Fibroblast of upper back skin (primary cell): ENCODE measurements at places on chromosomes 7 and 10.

DNA sequence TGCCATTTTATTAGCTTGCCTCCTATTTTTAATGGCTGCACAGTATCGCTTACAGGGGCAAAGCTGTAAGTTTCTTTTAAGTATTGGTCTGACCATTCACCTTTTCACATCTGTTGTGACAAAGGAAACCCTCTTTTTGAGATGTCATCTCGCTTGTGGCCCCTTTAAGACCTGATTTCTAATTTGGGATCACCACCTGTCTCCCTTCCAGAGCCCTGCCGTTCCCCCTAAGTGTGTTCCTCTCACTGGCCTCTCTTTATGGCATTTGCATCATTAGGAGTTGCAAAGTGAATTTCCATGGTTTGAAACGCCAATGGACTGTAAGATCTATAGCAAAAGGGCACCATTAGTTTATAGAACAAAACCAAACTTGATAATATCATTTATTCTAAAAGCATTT lies 1.4 kb downstream of the EPDR1 start:
- no peak for DNase-seq

DNA sequence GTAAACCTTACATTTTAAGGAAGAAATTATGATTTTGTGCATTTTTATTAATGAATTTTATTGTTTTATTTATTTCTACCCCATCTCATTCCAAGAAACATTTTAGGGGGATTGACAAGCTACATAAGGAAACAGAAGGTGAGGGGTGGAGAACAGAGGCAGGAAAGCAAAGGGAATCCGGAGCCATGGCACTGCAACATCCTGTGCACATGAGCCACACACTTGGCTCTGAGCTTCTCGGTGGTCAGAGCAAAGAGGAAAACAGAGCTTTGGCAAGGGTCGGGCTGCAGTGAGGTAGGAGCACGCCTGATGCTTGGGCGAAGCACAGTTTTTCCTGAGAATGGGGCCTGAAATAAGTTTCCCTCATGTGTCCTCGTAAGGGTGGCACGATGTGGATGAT lies 68.9 kb downstream of the COL13A1 start:
- no peak for DNase-seq

DNA sequence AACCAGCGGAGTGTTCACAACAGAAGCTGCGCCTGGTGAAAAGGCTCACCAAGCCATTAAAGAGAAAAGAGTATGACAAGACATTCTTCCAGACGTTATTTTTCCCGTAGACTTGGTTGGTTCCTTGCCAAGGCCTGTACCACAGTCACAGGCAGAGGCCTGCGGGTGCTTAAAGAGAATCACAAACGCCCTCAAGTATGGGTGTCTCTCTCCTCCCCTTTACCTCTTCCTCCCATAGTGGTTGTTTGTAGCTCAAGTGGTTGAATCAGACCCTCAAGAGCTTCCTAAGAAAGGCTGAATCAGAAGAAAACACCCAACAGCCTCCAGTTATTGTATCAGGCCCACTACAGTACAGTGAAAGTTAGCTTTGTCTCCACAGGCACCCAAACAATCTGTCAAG lies 169.0 kb downstream of the CREB5 start:
- no peak for DNase-seq

- no peak for DNase-seq
These were observed 77.0 kb upstream of the INHBA start for GRCh38 chr7:41779918-41780317.

- no peak for DNase-seq
These were observed 35.4 kb downstream of the KIAA1549 start for GRCh38 chr7:138945821-138946220.

GRCh38 chr7:26658389-26659084 lies 205.9 kb downstream of the SKAP2 start:
- DNase-seq, result no peak

- DNase-seq, result peak; percentile 62
These were observed 40.5 kb downstream of the PRSS2 start for GRCh38 chr7:142811154-142811737.

- DNase-seq, result no peak
These were observed 17.3 kb downstream of the FAM107B start for GRCh38 chr10:14757394-14757793.

DNA sequence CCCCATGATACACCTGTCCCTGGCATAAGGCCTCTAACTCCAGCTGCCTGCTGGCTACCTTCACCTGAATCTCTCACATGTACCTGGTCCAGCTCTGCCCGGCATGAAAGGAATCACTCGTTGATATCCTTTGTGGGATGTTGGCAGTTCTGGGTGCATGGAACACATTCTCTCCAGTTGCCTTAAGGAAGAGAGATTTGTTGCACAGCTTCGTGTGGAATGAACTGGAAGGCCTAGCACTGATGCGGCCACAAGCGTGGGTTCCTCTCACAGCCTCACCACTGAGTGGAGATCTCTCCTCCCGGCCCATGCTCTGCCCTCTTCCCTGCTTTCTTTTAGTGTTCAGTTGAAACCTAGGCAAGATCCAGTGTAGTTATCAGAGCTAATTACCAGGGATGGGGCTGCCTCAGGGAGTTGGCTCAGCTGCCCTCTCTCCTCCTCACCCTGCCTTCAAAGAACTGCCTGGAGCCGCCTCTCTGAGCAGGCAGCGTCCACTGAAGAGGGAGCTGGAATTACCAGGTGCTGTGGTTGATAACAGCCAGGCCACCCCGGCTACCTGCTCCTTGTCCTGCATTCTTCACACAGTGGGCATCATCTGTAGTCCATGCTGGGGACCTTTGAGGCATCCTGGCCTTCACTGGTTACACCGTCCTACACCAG lies 194.3 kb downstream of the CCDC3 start:
- no peak for DNase-seq

GRCh38 chr10:33986515-33986914 lies 652.0 kb upstream of the NRP1 start:
- DNase-seq, result no peak

GRCh38 chr7:97075928-97076327 lies 41.6 kb upstream of the SDHAF3 start:
- no peak for DNase-seq

- DNase-seq, result no peak
These were observed 296.9 kb downstream of the ETV1 start for GRCh38 chr7:13692548-13692947.

- DNase-seq, result no peak
These were observed 97.9 kb downstream of the EMX2 start for GRCh38 chr10:117640406-117640805.

DNA sequence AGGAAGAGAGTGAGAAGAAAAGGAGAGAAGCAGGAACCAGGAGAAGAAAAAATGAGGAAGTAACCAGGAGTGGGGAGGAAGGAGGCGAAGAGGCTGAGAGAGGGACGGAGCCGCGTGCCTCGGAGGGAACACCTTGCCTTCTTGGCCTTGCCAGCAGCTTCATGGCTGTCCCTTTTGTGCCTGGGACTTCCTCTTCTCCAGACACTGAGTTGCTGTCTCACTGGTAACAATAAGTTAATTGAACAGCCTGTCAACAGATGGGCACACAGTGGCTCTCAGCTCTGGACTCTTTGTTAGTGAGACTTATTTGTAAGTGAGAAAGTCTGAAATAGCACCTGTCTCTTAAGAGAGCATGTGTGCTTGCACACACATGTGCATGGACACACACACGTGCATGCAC lies 83.2 kb downstream of the GATA3 start:
- no peak for DNase-seq

- DNase-seq, result peak; percentile 63
These were observed 114.6 kb upstream of the SFMBT2 start for GRCh38 chr10:7525314-7526016.

- DNase-seq, result no peak
These were observed 110.3 kb downstream of the ADRA2A start for GRCh38 chr10:111187096-111187495.

- DNase-seq, result no peak
These were observed 482 bp upstream of the CLDN12 start for GRCh38 chr7:90402785-90403173.

- DNase-seq, result peak; percentile 75
These were observed at the start of gene ZNF487 for GRCh38 chr10:43436291-43437140. ZNF487 (plus strand) TSS chr10:43437111; CDS start chr10:43475814, 38,703 bp downstream.

DNA sequence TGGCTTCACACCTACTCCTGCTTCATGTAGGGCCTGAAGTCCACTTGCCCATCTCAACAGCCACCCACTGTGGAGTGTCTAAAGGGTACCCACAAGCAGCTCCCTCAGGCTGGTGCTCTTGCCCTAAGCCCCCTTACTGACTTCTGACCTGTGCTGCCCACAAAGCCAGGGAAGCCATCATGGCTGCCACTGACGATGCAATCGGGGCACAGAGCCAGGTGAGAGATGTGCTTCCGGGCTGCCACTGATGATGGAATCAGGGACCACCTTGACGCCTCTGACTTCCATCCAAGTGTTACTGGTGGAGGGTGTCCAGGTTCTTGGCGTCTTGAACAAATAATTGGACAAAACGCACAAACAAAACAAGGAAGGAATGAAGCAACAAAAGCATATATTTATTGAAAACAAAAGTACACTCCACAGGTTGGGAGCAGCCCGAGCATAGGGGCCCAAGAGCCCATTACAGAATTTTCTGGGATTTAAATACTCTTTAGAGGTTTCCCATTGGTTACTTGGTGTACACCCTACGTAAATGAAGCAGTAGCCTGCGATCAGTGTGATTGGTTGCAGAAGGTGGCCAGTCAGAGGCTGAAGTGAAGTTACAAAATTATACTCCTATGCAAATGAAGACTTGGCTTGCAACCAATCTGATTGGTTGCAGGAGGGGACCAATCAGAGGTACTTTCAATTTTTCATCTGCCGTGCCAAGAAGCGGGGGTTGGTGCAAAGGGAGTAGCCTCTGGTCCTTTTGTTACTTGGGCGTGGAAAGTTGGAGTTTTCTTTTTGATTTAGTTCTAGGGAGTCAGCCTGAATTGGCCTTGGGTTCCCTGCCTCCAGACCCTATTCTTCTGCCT lies 4.5 kb downstream of the CPA2 start:
- peak; percentile 31 for DNase-seq

DNA sequence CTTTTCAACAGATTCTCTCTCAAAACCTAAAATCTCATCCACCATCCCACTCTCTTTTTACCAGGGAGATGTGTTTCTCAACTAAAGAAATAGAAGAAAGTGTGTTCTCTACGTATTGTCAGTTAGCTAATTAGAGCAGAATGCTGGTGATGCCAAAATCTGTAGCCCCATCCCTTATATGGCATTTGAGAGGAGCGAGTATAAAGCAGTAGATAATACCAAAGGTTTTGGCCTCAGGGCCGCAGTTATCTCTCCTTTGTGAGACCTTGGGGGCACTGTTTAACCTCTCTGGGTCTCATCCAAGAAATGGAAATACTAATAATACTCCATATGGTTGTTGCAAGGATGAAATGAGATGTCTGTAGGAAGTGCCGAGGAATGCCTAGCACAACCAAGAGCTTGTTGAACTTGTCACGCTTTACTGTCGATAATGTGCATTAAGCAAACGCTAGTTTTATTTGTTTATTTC lies 456 bp upstream of the DLD start:
- DNase-seq, result peak; percentile 3

GRCh38 chr10:126919426-126919825 lies 14.2 kb downstream of the DOCK1 start:
- no peak for DNase-seq

DNA sequence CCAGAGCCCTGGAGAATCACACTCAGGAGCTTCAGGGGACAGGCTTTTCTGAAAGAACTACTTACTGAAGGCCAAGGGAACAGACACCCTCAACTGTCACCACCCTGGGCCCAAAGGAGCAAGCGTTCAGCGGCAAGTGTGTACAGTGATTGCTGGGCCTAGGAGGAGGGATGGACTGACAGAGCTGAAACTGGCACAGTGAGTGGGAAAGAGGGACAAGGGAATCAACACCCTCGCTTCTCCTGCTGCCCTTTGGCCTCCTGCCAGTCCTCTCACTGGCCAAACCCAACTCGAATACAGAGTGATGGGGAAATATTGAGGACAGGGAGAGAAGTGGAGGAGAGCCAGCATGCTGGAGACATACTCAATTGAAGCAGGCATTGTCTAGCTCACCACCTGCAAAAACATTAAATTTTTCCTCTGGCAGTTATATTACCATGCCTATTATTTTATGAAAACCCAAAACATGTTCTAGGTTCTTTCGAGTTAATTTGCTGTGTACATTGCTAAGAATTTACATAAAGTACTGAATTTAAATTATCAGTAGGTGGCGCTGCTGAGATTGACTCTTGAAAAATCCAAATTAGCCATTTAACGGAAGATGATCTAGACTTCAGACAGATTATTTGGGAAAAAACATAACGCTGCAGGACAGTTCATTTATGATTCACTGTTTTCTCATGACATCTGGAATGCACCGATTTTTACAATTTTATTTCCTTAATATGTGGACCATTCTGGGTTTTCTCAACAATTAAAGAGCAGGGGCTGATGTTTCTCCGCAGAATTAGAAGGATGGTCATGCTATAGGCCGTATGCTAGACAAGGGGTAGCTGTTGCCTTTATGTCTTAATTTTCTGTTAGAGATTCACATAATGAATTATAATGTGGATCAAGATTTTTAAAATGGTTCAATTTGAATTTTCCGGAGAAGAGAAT lies 14.7 kb upstream of the TMEM236 start:
- peak; percentile 51 for DNase-seq
